RPMI7951 (cell line): ENCODE measurements at places on chromosomes 5 and 9.

DNA sequence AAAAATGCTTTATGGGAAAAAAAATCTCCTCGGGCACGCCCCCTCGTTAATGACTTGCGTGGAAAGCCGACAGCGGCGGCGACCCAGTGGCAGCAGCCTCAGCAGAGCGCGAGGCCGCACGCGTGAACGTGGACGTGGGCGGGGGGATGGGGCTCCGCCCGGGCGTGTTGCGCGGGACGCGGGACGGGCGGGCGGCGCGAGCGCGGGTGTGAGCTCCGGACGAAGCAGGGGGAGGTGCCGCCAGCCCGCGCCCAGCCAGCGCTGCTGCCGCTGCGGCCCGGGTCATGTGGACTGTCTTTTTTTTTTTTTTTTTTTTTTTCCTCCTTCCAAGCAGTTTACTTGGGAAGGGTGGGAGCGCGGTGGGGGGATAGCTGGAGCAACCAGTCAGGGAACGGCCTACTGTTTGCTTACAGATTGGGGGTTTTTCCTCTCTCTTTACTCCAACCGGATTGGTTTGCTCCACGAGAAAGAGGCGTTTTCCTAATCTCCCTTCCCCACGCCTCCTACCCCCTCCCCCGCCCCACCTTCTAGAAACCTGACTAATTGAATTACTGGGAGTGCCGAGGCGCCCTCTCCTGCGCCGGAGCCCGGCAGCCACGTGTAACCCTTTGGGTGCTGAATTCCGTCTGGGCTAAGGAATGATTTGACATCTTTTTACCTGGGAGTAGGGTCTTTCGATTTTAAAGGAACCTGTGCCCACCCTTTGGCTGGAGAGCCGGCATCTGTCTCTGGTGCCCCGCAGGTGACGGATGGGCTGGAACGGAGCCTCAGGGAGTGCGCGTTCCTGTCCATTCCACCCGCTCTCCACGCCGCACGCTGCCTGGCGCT is 1.7 kb upstream of the EFNA5 start:
- DNase-seq: peak; percentile 72

DNA sequence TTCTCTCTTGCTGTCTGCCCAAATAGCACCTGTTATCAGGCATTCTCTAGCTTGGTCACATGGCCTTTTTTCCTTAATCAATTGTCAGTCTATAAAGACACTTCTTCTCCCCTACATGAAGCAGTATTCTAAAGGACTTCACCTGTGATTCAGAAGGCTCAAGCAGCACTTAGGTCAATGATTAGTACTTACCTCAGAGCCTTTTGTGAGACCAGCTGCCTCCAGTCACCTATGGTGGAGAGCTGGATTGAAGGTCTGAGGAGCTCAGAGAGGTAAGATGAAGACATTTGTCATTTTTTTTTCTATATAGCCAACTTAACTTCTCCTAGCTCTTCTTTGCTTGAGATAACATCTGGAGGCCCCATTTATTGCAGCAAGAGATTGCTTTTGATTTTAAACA is 278.3 kb upstream of the PCSK5 start:
- no peak for DNase-seq

DNA sequence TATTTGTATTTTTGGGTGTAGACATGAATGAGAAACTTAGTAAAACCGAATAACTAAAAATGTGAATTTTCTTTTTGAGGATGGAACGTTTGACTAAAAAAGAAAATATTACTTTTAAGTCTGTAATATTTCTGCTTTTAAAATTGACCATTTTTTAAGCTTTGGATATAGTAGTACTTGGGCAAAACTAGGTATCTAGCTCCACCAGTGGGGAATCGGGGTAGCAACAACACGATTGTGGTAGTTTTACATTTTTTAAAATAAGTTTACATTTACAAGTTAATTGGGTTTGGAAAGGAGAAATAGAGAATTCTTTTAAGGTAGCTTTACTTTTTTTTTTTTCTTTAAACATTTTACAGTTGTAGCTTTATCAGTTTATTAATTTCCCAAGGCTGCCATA is 154.4 kb downstream of the MAN2A1 start:
- DNase-seq: no peak

GRCh38 chr9:19788152-19788551 is 685 bp downstream of the SLC24A2 start:
- no peak for DNase-seq

DNA sequence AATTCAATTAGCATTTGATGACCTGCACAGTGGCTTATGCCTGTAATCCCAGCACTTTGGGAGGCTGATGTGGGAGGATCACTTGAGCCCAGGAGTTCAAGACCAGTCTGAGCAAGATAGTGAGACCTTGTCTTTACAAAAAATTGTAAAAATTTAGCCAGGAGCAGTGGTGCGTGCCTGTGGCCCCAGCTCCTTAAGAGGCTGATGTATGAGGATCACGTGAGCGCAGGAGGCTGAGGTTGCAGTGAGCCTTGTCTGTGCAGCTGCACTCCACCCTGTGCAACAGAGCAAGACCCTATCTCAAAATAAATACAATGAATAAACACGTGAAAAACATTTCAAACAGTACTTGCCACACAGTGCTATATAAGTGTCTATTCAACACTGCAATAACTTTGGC is 4.2 kb downstream of the ABCA1 start:
- DNase-seq: no peak

- peak; percentile 86 for DNase-seq
Observed at GRCh38 chr5:52800394-52801213, 12.9 kb downstream of the ITGA1 start.

GRCh38 chr9:137316012-137316981 is 14.2 kb upstream of the NRARP start:
- no peak for DNase-seq

DNA sequence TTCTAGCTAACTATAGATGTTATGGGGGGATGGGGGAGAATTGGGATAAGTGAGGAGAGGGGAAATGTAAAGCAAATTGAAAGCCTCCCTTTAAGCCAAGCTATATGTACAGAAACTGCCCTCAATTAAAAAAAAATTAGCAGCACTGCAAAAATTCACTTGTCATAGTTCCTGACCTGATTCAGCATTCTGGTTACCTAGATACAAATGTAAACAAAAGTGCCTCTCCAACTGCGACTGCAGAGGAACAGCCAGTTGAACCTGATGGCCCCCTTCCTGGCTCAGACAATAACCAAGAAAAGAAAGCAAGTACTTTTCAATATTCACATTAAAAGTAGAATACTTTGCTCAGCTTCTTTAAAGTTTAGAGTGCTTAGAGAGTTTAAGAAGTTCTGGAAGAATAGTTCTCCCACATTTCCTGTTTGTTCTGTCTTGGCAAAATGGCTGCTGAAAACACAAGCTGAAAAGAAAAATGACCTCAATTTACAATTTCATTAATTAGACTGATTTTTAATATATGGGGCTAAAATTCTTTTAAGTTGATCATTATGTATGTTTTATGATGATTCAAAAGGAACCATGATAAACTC is 1.5 kb downstream of the FAM81B start:
- DNase-seq: peak; percentile 33

DNA sequence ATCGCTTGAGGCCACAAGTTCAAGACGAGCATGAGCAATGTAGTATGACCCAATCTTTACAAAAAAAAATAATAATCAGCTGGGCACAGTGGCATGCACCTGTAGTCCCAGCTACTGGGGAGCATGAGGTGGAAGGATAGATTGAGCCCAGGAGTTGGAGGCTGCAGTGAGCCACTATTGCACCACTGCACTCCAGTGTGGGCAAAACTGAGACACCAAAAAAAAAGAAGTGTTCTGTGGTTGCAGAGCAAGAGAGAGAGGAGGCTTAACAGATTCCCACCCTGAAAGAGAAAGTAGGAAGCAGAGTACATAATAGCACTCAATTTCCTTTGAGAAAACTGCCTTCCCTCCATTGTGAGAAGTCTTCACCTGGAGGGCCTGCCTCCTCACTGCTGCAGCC is 52.6 kb downstream of the ALDH7A1 start:
- no peak for DNase-seq

- peak; percentile 58 for DNase-seq
Observed at GRCh38 chr9:115758441-115758840, 395.1 kb upstream of the PAPPA start.

DNA sequence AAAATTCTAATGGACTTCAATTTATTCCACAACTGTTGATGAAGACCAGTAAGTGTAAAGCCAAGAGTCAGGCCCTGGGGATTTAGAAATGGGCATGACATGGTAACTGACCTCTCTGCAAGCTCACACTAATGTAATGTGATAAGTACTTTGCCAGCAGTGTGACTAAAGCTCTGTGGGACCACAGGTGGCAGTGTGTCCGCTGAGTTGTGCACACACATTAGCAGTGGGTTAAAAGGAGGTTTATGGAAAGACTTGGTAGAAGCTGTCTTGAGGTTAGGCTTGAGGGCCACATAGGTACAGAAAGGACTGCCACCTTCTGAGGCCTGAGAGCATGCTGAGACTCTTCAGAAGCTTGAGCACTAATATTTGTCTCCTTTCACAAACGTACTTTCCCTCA is 67.6 kb downstream of the UBAP1 start:
- no peak for DNase-seq
